ENCODE measurements at places on chromosomes 11 and 22. TPM values are rescaled to one million over a fixed set of nuclear protein-coding genes. Genes with fewer than 3 reads are reported as not detected.

CTNND1 gene
- 125 TPM for polyA plus RNA-seq

SLC43A1 gene
- 11.2 TPM for polyA plus RNA-seq

DNA sequence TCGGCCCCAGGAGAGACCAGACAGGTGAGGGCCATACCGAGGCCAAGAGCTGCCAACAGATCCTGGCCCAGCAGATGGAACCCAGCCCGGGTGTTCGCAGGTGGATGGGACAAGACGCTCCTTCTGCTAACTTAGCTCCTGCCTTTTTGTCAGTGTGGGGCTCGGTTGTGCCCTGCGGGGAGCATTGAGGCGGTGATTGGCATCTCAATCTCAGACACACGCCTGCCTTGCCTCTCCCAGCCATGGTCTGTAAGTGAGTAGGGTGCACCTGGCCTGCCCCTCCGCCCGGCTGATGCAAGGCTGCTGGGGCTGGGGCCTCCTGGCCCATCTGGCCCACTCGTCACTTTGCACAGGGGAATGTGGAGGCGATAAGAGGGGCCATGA is 350.1 kb downstream of the TBC1D22A start:
- DNase-seq = no peak
- H3K27me3 ChIP-seq = no peaks in the 10 kb centered on the region
- H3K4me3 ChIP-seq = no peak overlapping the region
- H3K36me3 ChIP-seq = no peaks in the 10 kb centered on the region

DNA sequence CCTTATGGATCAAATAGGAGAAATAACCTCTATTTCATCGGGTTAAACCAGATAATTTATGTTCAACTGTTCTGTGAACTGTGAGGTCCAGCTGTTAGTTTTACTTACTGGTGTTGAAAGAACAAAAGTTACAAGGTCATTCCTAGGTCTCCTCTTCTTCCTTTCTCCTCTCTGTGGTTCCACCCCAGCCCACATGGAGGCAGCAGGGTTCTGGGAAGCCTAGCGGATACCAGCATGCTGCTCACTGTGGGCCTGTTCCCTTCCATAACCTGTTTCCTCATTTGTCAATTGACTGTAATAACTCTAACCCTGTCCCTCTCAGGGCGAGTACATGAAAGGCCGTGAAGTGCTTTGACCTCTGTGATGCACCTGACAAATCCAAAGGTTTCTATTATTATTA is 27.8 kb downstream of the RELT start:
- peak overlapping the region; percentile 31 for H3K27ac ChIP-seq
- H3K4me1 ChIP-seq = peaks cover 4% of the 10 kb centered on the region
- no peaks in the 10 kb centered on the region for H3K36me3 ChIP-seq
- peak; percentile 81 for DNase-seq
- H3K4me3 ChIP-seq = no peak overlapping the region

- no peaks in the 10 kb centered on the region for H3K27me3 ChIP-seq
- H3K27ac ChIP-seq = no peak overlapping the region
- no peaks in the 10 kb centered on the region for H3K4me1 ChIP-seq
- DNase-seq = no peak
- H3K36me3 ChIP-seq = peaks cover 23% of the 10 kb centered on the region
Observed at GRCh38 chr11:66651016-66651415, 12.5 kb downstream of the RBM4 start.

- no peaks in the 10 kb centered on the region for H3K36me3 ChIP-seq
- no peak overlapping the region for H3K4me3 ChIP-seq
- DNase-seq = no peak
- no peak overlapping the region for H3K27ac ChIP-seq
- H3K27me3 ChIP-seq = no peaks in the 10 kb centered on the region
Observed at GRCh38 chr22:30223303-30223702, 23.3 kb downstream of the LIF start.

All from cardiac muscle cell (in vitro differentiated cells and primary cell).